ENCODE measurements at places on chromosomes 6 and 20. TPM values are rescaled to one million over a fixed set of nuclear protein-coding genes. Genes with fewer than 3 reads are reported as not detected.
A peak's percentile ranks its signal among the peaks of the same experiment; 100 is the strongest.

DNA sequence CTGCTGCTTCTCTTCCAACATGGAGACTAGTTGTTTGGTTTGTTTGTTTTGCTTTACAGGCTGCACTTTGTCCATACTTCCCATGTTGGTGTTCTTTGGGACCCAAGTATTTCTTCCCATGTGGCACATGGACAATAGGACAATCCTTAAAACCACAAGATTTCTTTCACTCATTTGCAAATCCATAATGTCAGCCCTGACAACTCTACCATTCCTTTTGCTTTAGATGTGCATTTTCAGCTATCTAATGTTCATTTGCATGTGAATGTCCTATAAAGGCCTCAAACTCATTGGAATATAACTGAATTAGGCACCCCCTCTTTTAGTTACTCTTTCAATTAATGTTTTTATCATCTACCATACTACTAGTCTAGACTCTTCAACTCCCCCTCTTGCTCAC, 16.7 kb downstream of the THEMIS start:
- no peak for DNase-seq

The FAM162B gene
- 8.9 TPM for total RNA-seq

The SCRT2 gene
- total RNA-seq = not detected

The GRM1 gene
- total RNA-seq = 0.45 TPM

GRCh38 chr6:111723412-111723970, 117.8 kb upstream of the TRAF3IP2 start:
- DNase-seq = no peak

The DNMT3B gene
- 2.1 TPM for total RNA-seq

The PRELID3B gene
- 30.5 TPM for total RNA-seq

DNA sequence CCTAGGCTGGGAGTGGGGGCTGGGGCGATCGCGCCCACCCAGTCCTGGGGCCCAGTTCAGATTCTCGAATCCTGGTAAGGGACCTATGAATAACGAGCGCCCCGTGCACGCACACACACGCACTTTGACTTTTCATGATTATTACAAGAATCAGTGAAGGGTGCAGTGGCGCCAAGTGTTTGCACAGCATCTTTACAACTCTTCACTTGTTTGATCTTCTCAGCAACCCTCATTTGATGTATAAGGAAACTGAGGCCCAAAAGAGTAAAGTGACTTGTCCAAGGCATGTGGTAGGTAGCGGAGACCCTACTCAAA, 863 bp upstream of the LRFN2 start:
- DNase-seq = no peak

The ZBP1 gene
- 0.49 TPM for total RNA-seq

DNA sequence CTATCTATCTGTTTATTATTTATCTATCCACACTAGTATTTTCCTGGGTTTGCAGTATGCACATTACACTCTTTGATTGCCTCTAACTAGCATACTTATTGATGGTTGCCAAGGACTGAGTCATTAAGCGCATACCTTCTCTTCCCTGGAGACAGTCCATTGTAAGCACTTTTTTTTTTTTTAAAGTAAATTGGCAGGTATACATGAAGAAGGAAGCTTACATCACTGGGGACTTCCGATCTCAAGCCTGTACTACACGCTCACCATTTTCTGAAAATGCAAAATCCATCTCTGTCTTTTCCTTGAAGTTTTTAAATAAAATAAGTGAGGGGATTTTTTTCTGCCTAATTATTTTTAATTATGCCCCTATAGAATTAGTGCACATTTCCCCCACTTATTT, 63.5 kb downstream of the HMGN3 start:
- no peak for DNase-seq

GRCh38 chr20:37319151-37319671, 26.7 kb upstream of the SRC start:
- no peak for DNase-seq

The CTCFL gene
- total RNA-seq = 0.27 TPM

- peak; percentile 52 for DNase-seq
Observed at GRCh38 chr20:62942456-62942855, 4.5 kb downstream of the GID8 start.

Measured in sciatic nerve (tissue), 2 donors.